ENCODE measurements at places on chromosomes 13 and 19.

GRCh38 chr13:48978942-48979601 is 3.4 kb downstream of the FNDC3A start:
- no peak for DNase-seq

DNA sequence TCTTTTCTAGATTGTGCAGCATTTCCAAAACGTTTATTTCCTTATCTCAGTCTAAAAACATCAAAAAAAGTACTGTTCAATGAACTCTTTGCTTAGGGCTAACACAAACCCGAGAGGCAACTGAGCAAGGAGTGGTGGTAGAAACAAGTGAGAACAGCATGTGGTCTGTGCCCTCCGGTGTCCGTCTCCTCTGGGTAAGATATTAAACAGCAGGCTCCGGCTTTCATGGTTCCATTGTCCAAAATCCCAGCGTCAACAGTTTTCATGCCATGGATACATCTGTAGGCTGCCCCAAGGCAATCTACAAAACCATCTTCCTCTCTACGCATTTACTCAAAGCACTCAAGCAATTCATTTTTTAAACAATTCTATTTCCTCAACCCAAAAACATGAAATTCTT is 22.8 kb downstream of the DCLK1 start:
- no peak for DNase-seq

DNA sequence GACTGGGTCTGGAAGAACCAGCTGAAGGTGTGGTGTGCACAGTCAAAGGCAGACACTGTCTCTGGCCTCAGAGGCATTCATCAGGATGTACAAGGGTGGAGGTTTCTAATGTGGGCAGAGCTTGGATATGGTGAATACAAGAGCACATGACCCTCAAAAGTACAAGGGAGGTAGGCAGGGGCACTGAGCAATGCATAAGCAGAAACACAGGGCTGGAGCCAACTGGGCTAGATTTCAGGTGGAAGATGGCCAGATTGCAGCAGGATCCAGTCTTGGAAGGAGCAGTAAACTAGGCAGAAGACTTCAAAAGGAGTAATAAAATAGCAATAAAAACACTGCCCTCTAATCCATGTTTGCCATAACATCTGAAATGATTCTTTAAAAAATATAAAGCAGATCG is 417.1 kb downstream of the OLFM4 start:
- DNase-seq = no peak

DNA sequence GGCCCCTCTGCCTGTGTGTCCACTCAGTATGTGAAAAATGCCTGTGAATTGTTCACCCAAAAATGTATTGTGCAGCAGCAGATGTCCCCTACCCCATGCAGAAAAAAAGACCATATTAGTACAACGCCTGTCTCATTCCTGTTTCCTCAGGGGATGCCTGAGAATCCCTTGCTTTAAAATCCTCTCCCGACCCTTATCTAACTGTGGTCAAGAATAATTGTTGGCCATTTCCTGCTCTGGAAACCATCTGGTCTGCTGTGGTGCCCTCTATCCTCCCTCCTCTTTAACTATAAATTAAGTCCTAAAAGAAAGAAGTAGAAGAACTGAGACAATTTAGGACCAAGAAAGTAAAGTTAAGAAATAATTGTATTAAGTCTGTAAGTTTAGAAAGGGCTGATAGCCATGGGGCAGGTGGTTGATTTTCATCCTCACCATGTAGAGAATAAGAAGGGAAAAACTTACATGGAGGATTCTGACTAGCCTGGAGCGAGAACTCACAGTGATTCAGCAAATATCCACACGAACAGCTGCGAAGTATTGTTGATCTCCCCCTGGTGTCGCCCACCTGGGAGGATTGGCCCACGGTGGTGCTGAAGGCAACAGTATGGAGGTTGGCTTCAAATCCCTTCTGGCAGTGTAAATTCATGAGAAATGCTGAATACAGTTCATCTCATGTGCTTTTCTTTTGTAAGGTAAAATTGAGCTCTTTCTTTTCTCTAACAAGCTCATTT is 85.6 kb downstream of the COL4A2 start:
- DNase-seq = no peak

DNA sequence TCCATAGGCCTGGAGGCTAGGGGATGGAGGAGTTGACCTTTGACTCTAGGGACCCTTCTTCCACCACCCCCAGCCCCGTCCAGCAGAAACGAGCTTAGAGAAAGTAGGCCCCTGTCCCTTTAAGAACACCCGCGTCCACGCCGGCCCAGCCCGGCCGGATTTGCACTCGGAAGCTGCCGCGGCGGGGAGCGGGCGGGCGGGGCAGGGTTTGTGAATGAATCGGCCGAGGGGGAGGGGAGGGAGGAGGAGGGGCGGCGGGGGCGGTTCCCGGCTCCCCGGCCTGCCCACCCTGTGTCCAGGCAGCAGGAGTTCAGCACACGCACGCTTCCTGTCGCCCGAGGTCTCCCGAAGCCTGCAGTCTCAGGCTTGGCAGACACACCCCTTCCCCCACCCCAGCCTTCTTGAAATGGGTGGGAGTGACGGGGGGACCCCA is 1.5 kb downstream of the UNC13A start:
- peak; percentile 63 for DNase-seq

- no peak for DNase-seq
These were observed at the start of gene ZNF578 for GRCh38 chr19:52453324-52454094. TSS of gene ZNF578 (plus strand) at chr19:52453553. CDS start at chr19:52501846, 48,293 bp downstream.

DNA sequence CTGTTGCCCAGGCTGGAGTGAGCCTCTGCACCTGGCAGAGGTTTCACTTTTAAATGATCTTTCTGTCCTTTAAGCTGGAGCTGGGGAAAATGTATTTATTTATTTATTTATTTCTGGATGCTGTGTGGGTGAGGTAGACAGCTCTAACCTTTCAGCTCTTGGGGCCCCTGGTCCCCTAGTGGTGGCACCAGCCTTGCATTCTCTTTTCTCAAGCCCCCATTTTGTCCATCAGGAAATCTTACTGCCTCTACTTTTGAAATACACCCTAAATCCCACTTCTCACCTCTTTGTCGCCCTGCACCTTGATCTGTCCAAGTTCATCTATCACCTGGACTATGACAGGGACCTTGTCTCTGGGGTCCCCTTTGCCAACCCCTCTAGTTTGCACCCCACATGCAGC is 2.1 kb upstream of the B9D2 start:
- DNase-seq = no peak

All from 8988T (cell line).